ENCODE measurements at places on chromosomes 6 and 20.

- no peak for DNase-seq
Measured at GRCh38 chr6:37920667-37921066, 101.1 kb downstream of the ZFAND3 start.

- DNase-seq: no peak
Measured at GRCh38 chr6:131782764-131783163, 25.1 kb upstream of the ENPP1 start.

DNA sequence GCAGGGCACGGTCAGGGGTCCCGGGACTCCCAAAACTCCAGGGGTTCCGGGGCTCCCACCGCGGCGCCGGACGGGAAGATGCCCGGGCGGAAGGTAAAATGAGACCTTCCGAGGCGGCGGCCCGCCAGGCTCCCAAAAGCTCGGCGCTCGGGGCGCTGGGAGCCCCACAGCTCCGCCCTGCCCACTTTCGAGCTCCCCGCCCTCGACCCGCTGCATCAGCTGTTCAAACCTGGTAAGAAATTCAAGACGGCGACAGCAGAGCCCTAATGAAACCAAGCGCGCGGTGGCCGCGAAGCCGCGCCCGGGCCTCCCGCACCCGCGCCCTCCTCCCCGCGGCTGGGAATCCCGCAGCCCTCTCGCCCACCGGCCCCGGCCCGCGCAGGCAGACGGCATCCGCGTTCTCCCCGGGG lies 369 bp downstream of the SLC4A11 start:
- peak; percentile 61 for DNase-seq

GRCh38 chr6:84601366-84601765 lies 163.0 kb downstream of the TBX18 start:
- no peak for DNase-seq

DNA sequence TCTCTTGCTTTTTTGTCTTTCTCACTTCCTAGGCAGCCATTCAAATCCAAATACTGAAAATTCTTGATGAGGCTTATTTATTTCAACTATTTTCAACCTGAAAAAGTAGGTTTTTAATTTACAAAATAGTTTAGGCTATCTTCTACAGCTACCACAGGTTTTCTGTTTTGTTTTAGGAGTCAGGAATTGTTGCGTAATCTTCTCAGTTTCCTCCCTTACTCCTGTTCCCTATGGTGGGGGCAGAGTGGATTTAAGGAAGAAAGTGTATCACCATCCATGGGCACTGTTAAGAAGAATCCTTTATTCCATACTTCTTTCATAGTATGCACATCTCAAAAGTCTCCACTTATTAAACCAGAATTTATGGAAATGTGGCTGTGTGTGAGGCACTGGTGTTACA lies 182.4 kb downstream of the KHDC1L start:
- DNase-seq: no peak

- no peak for DNase-seq
Measured at GRCh38 chr20:1816384-1817381, 78.5 kb upstream of the SIRPA start.

DNA sequence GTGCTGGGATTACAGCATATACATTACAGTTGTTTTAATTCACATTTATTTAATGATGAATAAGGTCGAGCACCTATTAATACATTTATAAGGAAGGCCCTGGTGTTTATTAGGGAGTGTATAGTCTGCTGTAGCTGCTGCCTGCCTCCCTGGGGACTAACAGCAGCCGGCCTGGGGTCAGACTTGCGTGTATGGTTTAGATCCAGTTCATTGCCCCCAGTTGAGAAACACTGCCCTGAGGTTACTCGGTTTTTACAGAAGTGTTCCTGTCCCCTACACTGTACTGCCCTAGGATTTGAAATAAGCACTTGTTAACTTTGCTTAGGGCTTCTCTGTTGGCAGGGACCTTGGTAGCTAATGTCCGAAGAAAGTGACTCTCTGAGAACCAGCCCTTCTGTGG lies 4.0 kb downstream of the TTPAL start:
- DNase-seq: no peak

Data from activated CD4-positive, alpha-beta T cell treated with anti-CD3 and anti-CD28 coated beads, Interleukin-10, Interleukin-2, amounts not matched to agents 100 ng/mL and 50 ng/mL, durations not matched to agents 16 hours and 8 hours (primary cell).